ENCODE measurements at places on chromosomes 11 and 22.

DNA sequence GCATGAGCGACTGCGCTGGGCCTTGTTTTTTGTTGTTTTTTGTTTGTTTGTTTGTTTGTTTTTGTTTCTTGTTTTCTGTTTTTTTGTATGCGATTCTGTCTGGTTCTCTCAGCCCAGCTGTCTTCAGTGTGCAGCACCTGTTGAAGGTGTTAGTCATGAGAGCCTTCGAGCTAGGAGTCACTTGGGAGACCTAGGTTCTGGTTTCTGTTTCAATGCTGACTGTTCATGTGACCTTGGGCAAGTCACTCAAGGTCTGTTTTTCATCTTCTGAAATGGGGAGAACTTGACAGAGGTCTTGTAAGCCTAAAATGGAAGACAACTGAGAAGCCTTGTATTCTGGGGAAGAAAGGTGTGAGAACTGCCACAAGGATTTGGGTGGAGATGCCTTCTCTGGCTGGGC is 1.8 kb downstream of the DCPS start:
- no peak for DNase-seq

GRCh38 chr11:84227970-84228665 is 942.0 kb upstream of the CCDC90B start:
- DNase-seq: no peak

GRCh38 chr11:72375241-72375960 is 58.9 kb downstream of the CLPB start:
- no peak for DNase-seq

DNA sequence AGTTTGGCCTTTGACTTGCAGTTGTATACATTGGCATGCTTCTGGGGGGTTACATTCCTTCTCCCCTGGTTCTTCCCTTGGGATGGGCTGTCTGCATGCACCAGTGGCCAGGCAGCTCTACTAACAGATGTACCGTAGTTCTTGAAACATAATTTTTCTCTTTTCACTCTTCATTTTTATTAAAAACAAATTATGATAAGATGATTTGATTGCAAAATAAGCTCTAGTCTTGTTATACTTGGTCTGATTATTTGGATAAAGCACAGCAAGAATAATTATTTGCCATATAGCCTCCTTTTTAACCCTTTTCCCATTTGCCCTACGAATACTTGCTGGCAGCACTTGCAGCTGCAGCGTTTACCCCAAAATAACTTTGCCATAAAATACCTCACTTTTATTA is 12.7 kb downstream of the OR56A5 start:
- DNase-seq: no peak

DNA sequence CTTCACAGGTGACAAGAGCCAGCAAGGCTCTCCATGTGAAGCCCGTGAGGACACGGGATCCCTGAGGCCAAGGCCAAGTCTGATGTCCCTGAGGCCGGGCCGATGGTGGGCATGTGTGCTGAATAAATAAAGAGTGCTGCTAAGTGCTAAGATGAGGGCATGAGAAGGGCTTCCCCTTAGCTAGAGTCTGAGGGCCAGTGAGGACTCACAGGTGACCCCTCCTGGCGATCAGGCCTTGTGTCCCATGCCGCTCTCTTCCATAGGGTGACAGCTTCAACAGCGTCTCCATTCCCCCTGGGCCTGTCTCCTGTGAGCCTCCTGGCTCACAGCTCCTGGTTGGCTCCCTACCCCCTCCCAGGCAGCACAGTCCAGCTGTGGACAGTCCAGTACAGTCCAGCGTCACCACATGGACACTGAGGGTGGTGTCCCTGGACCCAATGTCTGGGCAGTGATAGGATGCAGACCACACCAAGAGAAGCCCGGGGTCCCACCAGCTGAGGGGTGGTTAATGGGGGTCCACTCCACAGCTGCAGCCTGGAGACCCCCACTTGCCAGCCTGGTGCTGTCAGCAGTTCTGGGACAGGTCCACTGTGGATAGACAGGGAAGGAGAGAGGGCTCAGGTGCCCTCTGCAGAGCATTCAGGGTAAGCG is 1033.2 kb downstream of the TBC1D22A start:
- no peak for DNase-seq

DNA sequence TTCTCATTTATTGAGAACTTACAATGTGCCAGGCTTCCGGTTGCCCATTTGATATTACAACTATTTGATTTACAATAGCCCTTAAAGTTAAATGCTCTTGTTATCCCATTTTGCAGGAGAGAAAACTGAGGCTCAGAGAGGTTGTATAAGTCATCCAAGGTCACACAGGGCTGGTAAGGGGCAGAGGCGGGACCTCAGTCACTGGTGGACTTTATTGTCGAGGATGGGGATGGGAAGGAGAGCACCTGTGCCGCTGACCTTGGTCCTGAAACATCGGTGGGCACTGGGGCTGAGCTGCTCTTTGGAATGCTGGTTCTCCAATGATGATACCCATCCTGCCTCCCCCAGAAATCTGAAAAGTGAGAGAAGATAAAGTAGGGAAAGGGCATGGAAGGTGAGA is 265.4 kb downstream of the MIAT start:
- DNase-seq: no peak

- DNase-seq: no peak
These were observed 7.2 kb downstream of the UPK3A start for GRCh38 chr22:45291931-45292290.

GRCh38 chr11:5546457-5546856 is 1.9 kb downstream of the OR52H1 start:
- no peak for DNase-seq

GRCh38 chr11:76135491-76135890 is 70.8 kb downstream of the WNT11 start:
- no peak for DNase-seq

GRCh38 chr11:75490221-75491181 is 35.2 kb downstream of the GDPD5 start:
- peak; percentile 40 for DNase-seq

GRCh38 chr11:78292109-78292803 is 103.5 kb downstream of the USP35 start:
- no peak for DNase-seq

GRCh38 chr11:118497831-118498230 is 29.4 kb upstream of the TTC36 start:
- DNase-seq: no peak

DNA sequence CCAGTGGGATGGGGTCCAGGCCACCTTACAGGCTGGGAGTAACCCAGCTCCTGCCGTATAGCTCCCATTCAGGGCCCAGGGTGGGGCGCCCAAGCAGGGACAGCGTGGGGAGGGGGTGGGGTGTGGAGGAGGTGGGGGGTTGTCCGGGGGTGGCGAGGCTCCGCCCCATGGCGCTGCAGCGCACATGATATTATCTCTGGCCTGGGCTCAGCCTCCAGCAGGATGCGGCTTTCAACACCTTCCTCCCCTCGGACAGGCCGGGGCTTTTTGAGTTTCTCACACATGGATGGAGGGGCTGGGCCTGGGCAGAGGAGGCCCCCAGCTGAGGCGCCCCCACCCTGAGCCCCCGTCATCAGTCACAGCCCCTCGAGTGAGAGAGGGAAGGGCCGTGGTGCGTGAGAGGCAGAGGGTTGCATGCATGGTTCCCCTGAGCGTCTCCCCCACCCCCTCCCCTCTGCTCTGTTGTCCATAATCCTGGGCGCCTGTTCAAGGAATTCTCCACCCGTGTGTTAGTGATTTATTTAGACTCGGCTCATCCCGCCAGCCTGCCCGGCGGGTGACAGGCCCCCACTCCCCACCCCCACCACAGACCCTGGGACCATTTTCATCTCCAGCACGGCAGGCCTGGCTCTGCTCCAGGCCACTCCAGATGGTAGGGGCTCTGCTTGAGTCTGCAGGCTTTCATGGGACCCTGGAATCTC is 44.9 kb downstream of the WNT11 start:
- no peak for DNase-seq

- peak; percentile 28 for DNase-seq
These were observed 37.0 kb upstream of the DNAJB7 start for GRCh38 chr22:40898850-40899357.

GRCh38 chr11:27926486-27926885 is 181.5 kb downstream of the KIF18A start:
- DNase-seq: no peak

DNA sequence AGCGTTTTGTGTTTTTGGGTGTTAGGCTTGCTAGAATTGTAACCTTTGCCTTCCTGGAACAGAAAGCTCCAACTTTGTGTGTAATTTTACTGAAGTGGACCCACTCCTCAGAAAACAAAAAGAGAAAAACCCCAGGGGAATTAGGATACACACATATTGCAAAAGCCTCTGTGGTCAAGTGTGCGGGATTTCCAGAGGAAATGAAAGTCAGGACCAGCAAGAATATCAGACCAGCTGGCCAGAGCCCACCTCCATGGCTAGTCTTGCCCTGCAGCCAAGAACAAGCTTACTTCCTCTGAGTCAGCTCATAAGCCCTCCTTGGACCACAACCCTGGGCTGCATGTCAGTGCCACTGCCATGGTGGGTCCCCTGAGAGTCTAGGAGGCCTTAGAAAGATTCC is 37.0 kb upstream of the FTH1 start:
- peak; percentile 86 for DNase-seq

- DNase-seq: no peak
These were observed 14.5 kb downstream of the EMSY start for GRCh38 chr11:76459299-76459698.

- no peak for DNase-seq
These were observed 43.6 kb upstream of the HORMAD2 start for GRCh38 chr22:30036656-30037055.

DNA sequence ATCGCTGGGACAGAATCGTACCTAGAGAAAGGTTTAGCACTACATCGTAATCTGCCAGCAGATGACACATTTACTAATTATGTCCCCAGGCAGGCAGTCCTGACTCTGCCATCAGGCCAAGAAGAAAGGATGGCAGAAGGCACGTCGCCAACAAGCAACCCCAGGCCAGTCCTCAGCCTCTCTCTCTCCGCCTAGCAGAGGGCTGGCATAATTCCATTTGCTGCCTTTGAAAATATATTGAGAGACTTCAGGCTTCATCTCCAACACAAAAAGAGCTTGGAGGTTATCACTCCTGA is 1517.0 kb downstream of the TBC1D22A start:
- DNase-seq: no peak

- DNase-seq: no peak
These were observed 19.0 kb upstream of the CECR2 start for GRCh38 chr22:17350292-17350691.

DNA sequence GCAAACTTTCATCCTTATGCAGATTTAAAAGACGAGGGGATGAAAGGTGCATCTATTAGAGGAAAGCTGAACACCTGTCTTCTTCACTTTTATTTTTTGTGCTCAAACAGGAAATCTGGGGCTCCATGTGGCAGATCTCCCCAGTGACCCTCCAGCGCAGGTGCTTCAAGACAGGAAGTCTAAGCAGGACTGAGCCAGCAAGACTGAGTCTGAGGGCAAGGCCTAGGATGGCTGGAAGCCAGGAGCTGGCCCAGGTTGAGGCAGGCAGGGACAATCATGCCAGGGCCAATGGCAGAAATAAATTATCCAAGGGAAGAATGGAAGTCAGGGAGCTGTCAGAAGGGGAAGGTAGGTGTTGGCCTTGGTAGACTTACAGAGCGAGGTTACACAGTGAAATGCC is 101.1 kb upstream of the SPON1 start:
- DNase-seq: no peak

DNA sequence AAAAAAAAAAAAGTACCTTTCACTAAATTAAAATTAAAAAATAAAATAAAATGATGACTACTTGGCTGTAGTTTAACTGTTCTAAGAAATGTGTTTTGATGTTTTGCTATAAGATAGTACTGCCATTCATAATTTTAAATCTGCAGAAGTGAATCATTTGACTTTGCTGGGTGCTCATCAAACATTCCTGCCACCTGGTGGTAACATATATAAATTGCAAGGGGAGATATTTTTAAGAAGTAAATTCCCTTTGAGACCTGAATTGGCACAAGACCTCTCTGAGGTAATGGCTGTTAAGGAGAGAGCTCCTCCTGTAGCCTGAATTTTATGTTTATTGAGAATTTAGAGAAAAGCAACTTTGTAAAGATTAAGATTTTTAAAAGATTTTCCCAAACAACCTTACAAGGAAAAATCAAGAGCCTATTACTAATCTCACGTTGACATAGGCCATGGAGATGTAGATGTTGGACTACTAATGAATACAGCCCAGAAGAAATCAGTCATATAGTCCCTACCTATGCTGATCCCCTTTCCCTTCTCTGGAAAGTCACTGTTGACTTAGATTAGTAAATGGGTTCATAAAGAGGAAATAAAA is 11.9 kb upstream of the NARS2 start:
- no peak for DNase-seq

DNA sequence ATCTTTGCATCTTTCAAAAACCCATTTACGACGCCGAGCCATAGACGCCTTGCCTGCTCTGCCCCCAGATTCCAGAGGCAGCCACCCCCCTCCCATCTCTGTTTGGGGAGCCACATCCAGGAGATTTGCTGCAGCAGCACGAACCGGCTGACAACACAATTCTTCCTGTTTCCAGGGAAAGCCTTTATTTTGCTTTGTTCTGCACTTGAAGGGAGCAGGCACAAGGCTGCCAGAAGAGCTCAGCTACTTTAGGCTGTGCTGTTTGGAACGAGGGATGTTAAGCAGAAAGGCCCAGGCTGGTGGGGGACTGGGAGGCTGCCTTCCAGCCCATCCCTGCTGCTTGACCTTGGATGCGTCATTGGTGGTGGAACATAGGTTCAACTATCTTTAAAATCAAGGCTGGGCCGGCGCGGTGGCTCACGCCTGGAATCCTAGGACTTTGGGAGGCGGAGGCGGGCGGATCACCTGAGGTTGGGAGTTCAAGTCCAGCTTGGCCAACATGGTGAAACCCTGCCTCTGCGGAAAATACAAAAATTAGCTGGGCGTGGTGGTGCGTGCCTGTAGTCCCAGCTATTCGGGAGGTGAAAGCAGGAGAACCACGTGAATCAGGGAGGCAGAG is 243.9 kb downstream of the MIAT start:
- DNase-seq: no peak

GRCh38 chr11:802693-803466 is 2.2 kb downstream of the PIDD1 start:
- DNase-seq: no peak

DNA sequence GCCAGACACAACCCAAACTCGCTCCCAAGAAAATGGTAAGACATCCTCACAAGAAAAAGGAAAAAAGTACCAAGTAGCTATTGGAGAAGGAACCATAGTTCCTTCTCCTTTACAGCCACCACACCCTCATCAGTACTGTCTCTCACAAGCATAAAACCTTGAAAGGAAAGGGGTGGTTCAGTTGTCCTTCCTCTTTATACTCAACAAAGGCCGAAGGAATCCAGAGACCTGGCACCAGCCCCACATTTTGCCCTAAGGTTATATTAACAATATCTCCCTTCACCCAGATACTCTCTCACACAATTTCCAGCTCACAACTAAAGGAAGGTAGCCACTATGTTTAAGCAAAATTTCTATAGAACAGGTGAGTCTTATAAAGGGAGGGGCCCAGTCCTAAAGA is 8.5 kb downstream of the FHIP1B start:
- no peak for DNase-seq

GRCh38 chr11:128903248-128904061 is 12.3 kb downstream of the KCNJ5 start:
- DNase-seq: no peak

- no peak for DNase-seq
These were observed 7.9 kb downstream of the PACS1 start for GRCh38 chr11:66077927-66078326.
